ACHN (cell line): ENCODE measurements at places on chromosomes 2 and 18.

DNA sequence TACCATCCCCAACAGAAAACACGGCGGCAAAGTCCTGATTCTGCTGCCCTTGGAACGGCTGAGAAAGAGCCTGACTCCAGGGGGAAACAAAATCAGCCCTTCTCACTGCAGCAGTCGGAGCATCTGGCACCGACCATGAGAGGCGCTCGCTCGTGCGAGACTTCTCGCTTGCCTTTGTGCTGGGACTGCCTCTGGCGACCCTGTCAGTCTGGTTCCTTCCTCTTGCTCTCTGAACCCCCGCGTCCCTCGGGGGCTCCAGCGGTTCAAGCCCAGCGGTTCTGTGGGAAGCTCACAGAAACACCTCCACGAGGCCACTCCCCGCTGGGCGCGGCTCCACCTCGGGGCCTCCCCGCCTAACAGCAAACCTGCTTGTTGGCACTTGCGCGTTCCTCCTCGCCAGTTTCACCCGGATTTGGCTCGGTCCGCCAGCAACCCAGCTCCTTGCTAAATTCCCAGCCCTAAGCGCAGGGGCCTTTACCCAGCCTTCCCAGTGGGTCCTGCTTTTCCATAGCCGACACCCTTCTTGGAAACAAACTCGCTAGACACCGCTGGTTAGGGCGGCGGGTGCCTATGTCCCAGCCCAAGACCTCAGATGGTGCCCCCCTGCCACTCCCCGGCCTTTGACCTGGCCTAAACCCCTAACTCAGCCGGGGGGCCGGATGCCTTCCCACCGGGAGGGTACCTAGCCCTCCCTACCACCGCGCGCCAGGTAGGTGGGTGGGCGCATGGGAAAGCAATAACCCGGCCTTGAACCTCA lies 2.2 kb downstream of the RND3 start:
- peak; percentile 75 for DNase-seq

DNA sequence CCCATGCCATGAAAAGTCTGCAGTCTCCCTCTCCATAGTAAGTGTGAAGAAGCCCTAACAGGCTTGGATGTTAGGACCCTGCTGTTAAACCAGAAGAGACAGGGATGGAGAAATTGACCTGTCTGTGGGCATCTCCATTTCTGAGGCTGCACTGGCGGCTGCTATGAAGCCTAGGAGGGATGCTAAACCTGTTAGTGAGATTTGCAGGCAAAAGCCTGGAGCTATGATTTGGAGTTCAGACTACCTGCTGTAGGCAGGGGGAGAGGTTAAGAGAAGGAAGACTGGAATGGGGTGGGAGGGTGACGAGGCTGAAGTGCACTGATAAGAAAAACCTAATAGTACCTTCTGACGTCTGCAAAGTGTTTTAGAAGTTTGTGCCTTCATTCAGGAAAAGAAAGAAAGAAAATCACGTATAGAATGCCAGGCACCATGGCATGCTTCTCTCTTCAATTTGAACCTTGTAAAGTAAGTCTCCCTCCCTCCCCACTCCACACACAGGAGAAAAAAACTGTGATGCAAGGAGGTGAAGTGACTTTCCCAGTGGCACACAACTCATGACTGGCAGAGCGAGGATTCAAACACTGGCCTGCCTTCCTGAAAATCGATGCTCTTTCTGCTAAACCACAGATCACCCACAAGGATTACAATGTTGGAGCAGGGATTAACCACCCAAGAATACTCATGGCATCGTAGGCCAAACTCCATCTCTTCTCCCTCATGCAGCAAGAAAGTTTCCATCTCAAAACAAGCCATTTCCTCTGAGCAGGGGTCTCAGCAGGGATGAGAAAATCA lies 98.5 kb upstream of the PKDCC start:
- no peak for DNase-seq

- no peak for DNase-seq
These were observed 200.3 kb downstream of the DPP4 start for GRCh38 chr2:161873707-161874106.

- DNase-seq = no peak
These were observed 89.9 kb downstream of the TMEM18 start for GRCh38 chr2:587087-587960.

DNA sequence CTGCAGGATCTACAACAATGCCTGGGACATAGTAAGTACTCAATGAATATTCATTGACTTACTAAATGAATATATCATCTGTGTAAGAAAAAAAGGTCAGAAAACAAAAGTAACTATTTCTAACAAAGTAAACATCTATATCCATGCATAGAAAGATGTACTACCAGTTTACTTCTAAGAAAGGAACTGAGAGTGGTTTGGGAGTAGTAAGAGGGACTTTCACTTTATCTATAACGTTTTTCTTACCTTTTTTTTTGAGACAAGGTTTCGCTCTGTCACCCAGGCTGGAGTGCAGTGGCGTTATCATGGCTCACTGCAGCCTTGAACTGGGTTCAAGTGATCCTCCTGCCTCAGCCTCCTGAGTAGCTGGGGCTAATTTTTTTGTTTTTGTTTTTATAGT lies 25.7 kb downstream of the DHX57 start:
- no peak for DNase-seq

DNA sequence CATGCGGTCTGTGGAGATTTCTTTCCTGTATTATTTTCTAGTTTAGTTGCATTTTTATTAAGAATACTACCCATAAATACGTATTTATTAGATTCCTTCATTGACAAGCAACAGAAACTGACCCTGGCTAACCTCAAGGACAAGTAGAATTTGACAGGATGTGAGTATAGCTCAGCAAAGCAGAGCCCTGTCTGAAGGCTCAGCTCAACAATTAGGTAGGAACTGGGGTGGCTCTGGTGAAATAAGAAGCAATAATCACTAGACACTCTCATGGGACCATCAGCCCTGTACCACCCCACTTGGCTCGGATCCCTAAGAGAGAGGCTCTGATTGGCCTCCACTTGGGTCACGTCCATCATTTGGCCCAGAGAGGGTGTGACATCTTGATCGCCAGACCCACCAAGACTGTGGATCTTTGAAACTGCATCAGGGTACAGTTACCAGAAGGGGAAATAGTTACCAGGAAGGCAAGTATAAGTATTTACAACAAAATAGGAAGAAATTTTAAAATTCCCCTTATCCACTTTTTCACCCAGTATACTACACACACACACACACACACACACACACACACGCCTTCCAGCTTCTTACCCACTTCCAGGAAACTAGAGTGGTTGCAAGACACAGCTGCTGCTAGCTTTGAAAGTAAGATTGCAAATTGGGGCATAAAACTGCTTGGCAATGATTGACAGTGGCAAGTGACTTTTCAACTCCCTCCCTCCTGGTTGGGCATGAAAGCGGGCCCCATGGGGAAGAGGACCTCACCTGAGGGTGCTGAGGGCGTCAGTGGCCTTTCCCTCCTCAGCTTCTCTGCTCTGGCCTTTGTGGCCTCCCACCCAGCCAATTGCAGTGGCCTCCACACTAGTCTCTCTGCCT lies 41.8 kb downstream of the KCTD18 start:
- no peak for DNase-seq

- no peak for DNase-seq
These were observed 373.5 kb upstream of the MYT1L start for GRCh38 chr2:2704428-2705090.

DNA sequence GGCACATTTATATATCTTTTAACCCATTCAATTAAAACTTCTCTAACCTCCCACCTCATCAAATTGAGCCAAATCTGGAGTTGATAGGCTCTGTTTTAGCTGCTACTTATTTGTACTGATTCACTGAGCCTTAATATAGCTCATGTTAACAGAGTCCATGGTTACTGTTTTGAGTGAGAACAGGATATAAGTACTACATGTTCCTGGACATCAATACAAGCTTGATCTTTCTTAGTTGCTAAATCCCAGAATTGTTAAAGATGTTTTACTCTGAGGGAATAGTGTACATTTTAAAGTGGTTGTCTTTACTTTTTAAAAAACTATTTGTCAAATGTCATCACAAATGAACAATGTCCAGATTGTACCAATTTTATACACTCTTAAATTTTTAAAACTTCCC lies 157.7 kb downstream of the RPRM start:
- no peak for DNase-seq

GRCh38 chr2:164186591-164186990 lies 434.7 kb downstream of the GRB14 start:
- DNase-seq = no peak

- DNase-seq = no peak
These were observed 1099.7 kb downstream of the SUCLG1 start for GRCh38 chr2:83359336-83359735.

DNA sequence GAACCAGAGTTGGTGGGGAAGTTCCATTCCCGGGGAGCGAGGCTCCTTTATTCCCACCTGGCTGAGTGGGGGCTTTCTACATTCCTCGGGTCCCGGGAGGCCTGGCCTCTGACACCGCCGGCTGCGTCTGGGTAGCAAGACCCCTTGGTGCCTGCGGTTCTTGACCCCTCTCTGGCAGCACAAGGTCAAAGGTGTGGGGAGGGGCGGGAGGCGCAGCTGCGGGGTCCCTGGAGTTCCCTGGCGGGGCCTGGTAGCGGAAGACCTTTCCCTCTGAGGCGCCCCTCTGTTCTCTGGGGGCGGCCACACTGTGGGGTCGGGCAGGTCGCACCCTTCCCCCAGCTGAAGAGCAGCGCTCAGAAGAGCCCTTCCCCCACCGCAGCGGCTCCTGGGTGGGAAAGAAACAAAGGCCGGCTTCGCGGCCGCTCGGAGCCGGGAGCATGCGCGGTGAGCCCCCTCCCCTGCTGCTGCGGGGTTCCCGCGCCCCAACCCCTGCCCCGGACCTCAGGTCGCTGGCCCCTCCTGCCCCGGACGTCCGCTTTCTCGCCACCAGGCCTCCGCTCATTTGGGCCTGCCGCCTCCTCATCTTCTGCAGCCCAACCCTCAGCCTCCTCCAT lies 146.3 kb downstream of the ANKRD44 start:
- no peak for DNase-seq

DNA sequence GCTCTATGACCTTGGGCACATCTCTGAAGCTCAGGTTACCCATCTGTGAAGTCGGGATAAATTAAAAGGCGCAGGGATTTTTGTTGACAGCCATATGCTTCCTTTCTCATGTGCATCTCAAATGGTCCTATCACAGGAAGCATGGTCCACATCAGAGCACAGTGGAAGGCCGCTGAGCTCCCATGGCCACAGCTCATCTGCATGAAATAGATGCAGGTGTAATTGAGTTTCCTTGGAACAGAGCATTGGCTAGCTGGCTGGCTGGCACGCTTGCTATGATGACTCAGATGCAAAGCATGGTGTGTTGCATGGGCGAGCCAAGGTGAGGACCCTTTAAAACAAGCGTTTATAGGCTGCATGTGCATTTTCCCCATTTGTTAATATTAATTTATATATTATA lies 79.3 kb downstream of the TXNL1 start:
- no peak for DNase-seq

- DNase-seq = no peak
These were observed 71.3 kb upstream of the TCF7L1 start for GRCh38 chr2:85061896-85062295.

DNA sequence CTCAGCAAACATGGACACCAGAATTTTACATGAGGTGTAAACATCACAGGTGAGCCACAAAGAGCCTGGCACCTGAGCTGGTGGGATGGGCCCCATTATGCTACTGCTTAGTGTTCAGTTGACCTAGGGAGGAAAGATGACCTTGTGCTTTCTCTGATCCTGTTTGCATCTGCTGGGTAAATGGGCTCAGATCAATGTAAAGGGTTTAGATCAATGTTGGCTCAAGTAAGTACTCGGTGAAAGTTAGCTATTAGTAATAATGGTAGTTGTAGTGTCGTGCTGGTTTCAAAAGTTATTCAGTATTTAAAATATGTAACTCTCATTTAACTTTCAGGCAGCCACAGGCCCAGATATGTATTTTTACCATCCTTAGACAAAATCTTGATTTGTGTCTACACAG lies 19.8 kb downstream of the ABHD3 start:
- DNase-seq = no peak

DNA sequence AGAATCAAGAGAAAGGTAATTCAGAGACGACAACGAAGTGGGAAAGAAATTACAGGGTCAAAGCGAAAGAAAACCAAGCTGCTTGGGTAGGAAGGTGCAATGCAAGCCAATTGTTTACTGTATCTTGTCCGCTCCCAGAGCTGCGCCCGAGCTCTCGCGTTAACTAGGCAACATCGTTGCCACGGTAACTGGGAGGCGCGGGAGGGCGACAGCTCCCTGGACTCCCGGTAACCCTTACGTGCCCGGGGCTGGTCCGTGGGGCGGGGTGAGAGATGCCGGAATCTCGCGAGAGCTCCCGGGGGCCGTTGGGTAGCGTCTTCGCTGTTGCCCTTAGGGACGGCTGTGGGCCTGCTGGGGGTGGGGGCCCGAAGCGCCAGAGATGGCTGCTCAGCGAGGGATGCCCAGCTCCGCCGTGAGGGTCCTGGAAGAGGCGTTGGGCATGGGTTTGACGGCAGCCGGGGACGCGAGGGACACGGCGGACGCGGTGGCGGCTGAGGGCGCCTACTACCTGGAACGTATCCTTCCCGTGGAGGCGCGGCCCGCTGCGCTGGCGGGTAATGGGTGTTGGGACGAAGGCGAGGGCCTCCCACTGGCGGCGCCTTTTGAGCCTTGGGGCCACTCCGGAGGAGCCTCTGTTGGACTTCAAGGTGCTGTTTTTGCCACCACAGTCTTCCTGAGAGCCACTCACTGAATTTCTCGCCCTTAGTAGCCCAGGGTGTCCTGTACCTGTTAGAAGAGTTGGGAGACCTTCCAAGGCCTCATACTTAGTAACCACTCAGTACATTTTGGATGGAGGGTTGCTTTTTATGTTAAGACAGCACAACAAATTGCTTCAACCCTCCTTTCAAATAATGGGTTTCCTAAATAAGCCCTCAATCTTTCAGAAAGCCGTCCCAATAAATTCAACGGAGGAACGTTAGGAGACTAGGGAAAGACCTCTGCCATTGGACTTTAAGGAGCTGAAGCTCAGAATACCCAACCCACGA lies at the start of gene SPAG16:
SPAG16 (plus strand) TSS at position 360 of the 986 bp plus-strand sequence.
- peak; percentile 99 for DNase-seq

GRCh38 chr18:26103579-26103978 lies 13.2 kb upstream of the SS18 start:
- peak; percentile 40 for DNase-seq
